ENCODE measurements at places on chromosomes 7 and 10. TPM values are rescaled to one million over a fixed set of nuclear protein-coding genes. Genes with fewer than 3 reads are reported as not detected.

The SEMA3E gene
- 9.6 TPM for total RNA-seq

The EBLN1 gene
- total RNA-seq: not detected

The PILRA gene
- 9.4 TPM for total RNA-seq

The SPDYE16 gene
- total RNA-seq: 0.32 TPM

The SPDYE5 gene
- 0.65 TPM for total RNA-seq

The HOXA6 gene
- total RNA-seq: 10.9 TPM

The FAM20C gene
- 24.2 TPM for total RNA-seq

The SCART1 gene
- total RNA-seq: 6.3 TPM

The SGMS1 gene
- 22.7 TPM for total RNA-seq

The GCK gene
- not detected for total RNA-seq

The AGBL3 gene
- total RNA-seq: 0.99 TPM

The ZNF853 gene
- 9.6 TPM for total RNA-seq

The AMZ1 gene
- total RNA-seq: 0.64 TPM

The CLEC5A gene
- 0.50 TPM for total RNA-seq

The C7orf57 gene
- not detected for total RNA-seq

The GIMAP5 gene
- 0.25 TPM for total RNA-seq

The LIPM gene
- not detected for total RNA-seq

The CCDC146 gene
- 29.2 TPM for total RNA-seq

The GLI3 gene
- 1.6 TPM for total RNA-seq

The FOXI2 gene
- 0.21 TPM for total RNA-seq

The KLF14 gene
- total RNA-seq: 0.30 TPM

The MEOX2 gene
- total RNA-seq: 2.9 TPM

The CEP55 gene
- 0.75 TPM for total RNA-seq

The ASB10 gene
- total RNA-seq: 0.21 TPM

The STEAP4 gene
- 0.33 TPM for total RNA-seq

The KIF11 gene
- 2.3 TPM for total RNA-seq

The GARIN1A gene
- total RNA-seq: 2.7 TPM

The ASAH2B gene
- 11.0 TPM for total RNA-seq

The SVOPL gene
- 0.97 TPM for total RNA-seq

The TEX47 gene
- total RNA-seq: not detected

The DGKI gene
- total RNA-seq: 1.3 TPM

The ELOVL3 gene
- 0.88 TPM for total RNA-seq

The AGAP6 gene
- 14.3 TPM for total RNA-seq

The LRRC4 gene
- total RNA-seq: 0.75 TPM

The DPP6 gene
- total RNA-seq: 21.1 TPM

The LIPN gene
- not detected for total RNA-seq

The GFRA1 gene
- 50.7 TPM for total RNA-seq

The REPIN1 gene
- total RNA-seq: 51.6 TPM

The LRIT1 gene
- total RNA-seq: not detected

The SSC4D gene
- 0.82 TPM for total RNA-seq

The FHIP2A gene
- 28.0 TPM for total RNA-seq

The MSS51 gene
- 1.3 TPM for total RNA-seq

The FGFBP3 gene
- 52.3 TPM for total RNA-seq

The WDR37 gene
- 10.6 TPM for total RNA-seq

The EPC1 gene
- total RNA-seq: 16.8 TPM

The IL15RA gene
- total RNA-seq: not detected

The DRGX gene
- 0.47 TPM for total RNA-seq

The OR9A2 gene
- not detected for total RNA-seq

The FGL2 gene
- 60.3 TPM for total RNA-seq

The NCF1 gene
- 2.7 TPM for total RNA-seq

The ZNF736 gene
- 2.4 TPM for total RNA-seq

The OPN4 gene
- 0.14 TPM for total RNA-seq

The THSD7A gene
- total RNA-seq: 0.97 TPM

The GSTO2 gene
- total RNA-seq: 0.88 TPM

The IL6 gene
- not detected for total RNA-seq

The ABCB4 gene
- 1.7 TPM for total RNA-seq

The ANK3 gene
- 7.8 TPM for total RNA-seq

Measured in motor neuron (in vitro differentiated cells).